Activated CD4-positive, alpha-beta T cell treated with anti-CD3 and anti-CD28 coated beads, Interleukin-2, amount 50 U/mL, for 1 hour (primary cell): ENCODE measurements at places on chromosomes 16 and 17.

DNA sequence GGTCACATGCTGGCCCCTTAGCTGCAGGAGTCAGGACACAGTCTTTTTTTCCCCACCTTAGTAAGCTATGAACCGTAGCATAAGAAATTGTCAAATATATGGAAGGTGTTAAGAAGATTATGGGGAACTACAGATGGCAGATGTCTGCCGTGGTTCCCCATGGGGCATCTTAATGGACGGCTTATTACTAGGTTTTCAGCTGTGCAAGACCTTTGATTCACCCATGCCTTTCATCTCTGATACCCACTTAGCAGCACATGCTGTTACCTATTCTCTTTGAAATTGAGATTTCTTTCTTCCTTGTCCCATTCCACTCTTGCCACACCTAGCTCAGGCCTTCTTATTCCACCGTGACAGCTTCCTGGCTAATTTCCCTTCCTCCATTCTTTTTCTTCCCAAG lies 70.7 kb downstream of the RPTOR start:
- DNase-seq: no peak

GRCh38 chr17:62712171-62712581 lies 84.7 kb downstream of the MRC2 start:
- no peak for DNase-seq

GRCh38 chr17:63153488-63153887 lies 187.5 kb downstream of the TANC2 start:
- DNase-seq: no peak

DNA sequence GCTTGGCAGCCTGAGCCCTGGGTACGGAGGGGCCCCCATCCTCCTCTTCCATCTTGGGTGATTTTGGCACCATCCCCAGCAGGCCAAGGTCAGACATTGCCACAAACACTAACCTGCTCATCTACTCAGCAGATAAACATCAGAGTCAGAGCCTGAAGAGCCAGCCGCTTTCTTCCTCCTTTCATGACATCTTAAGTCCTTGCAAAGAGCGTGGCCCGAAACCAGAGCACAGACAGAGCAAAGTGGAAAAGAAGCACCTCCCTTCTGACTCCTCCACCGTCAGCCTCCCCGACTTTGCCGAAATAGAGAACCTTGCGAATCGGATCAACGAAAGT lies 60.4 kb upstream of the RPH3AL start:
- DNase-seq: peak; percentile 47

GRCh38 chr17:50977487-50978159 lies 111.5 kb upstream of the TOB1 start:
- no peak for DNase-seq

DNA sequence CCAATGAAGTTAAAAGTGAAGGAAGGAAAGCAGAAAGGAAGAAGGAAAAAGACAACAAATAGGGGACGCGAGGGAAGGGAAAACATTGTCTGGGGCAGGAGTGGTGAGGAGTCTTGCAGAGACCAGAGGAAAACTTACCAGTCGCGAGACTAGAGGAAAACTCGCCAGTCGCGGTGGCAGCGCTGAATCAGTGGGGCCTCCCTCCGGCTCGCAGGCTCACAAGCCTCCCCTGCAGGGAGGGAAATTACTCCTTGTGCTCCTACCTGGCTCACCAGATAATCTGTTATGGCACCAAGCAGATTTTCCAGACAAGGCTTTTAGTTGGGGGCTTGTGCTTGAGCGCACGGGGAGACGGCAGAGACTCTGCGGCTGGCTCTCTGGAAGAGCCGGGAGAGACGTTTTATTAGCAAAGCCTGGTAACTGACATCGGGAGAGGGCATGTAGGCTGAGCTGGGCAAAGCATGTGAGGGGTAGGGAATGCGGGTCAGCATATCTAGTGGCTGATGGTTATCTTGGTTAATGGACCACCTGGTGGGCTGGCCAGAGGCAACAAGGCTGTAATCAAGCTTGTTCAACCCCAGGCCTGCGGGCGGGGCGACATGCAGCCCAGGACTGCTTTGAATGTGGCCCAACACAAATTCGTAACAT lies 37.1 kb downstream of the LCMT1 start:
- no peak for DNase-seq

GRCh38 chr17:75417054-75417580 lies 11.6 kb upstream of the GRB2 start:
- DNase-seq: no peak

DNA sequence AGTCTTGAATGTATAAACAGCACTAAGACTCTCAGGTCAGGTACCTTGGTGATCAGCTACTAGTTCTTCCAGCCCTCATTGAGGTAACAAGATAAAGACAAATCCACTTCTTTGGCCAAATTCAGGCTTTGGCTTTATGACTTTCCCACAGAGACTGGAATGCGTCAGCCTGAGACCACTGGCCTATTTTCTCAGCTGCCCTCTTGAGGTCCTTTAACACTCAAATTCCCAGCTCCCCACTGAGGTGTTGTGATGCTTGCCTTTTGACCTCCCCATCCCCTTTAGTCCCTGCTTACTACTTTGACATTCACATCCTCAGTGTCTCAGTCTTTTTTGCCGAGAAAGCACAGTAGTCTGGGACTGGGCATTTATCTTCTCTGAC lies 10.6 kb downstream of the TNFAIP1 start:
- no peak for DNase-seq
